SW 1271 (cell line): ENCODE measurements at places on chromosomes 1 and 21.

GRCh38 chr21:27464648-27465047, 497.8 kb upstream of the ADAMTS5 start:
- DNase-seq: no peak

- DNase-seq: no peak
These were observed 75.2 kb upstream of the TARDBP start for GRCh38 chr1:10936998-10937901.

- DNase-seq: no peak
These were observed 16.7 kb upstream of the TTLL10 start for GRCh38 chr1:1157033-1157365.

DNA sequence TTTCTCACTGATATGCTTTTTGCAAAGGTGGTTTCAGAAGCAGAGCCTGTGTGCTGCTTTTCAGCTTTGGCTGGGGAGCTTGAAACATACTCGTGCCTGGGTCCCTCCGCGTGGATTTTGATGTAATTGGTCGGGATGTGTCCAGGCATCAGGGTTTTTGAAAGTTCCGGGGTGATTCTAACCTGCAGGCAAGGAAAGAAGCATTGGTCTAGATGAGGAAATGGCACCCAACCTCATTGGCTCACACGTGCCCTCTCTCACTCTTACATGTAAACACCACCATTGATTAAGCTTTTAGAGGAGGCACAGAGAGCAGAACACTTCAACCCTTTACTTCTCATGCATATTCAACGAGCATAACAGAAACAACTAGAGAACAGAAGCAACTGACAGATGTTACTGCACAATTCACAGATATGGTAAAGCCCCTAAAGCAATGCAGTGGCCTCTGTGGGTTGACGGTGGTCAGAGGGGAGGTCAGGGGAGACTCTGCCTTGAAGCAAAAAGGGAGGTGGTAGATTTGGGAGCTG, 112.1 kb downstream of the TLR5 start:
- DNase-seq: no peak

DNA sequence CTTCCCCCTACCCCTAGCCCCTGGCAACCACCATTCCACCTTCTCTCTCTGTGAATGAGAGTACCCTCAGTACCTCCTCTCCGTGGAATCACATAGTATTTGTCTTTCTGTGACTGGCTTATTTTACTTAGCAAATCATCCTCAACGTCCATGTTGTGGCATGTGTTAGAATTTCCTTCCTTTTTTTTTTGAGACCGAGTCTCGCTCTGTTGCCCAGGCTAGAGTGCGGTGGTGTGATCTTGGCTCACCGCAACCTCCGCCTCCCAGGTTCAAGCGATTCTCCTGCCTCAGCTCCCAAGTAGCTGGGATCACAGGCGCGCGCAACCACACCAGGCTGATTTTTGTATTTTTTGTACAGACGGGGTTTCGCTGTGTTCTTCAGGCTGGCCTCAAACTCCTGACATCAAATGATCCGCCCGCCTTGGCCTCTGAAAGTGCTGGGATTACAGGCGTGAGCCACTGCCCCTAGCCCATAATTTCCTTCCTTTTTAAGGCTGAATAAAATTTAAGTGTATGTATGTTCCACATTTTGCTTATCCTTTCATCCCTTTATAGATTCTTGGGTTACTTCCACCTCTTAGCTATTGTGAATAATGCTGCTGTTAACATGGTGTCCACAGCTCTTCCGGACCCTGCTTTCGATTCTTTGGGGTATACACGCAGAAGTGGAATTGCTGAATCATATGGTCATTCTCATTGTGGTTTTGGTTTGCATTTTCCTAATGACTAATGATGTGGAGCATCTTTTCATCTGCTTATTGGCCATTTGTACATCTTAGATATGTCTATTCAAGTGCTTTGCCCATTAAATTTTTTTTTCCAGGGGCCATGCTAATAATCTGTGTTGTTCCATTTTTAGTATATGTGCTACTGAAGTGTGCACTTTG, 32.3 kb downstream of the ERRFI1 start:
- DNase-seq: no peak

DNA sequence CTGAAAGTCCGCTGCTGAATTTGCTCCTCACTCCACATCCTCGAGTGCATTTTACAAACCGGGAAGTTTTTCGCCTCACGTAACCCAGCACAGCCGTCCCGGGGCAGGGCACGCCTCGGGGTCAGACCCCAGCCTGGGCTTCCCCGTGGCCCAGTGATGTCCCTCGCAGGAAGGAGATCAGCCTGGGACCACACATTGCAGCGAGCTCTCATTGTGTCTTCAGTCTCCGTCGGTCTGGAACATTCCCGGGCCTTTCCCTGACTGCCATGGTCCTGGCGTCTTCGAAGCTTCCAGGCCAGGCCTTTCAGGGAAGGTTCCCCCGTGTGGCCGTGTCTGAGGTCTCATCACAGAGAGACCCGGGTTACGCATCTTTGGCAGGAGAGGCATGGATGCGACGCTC, 43.5 kb downstream of the MORN1 start:
- no peak for DNase-seq

GRCh38 chr1:117886101-117886795, 43.2 kb downstream of the GDAP2 start:
- DNase-seq: no peak

DNA sequence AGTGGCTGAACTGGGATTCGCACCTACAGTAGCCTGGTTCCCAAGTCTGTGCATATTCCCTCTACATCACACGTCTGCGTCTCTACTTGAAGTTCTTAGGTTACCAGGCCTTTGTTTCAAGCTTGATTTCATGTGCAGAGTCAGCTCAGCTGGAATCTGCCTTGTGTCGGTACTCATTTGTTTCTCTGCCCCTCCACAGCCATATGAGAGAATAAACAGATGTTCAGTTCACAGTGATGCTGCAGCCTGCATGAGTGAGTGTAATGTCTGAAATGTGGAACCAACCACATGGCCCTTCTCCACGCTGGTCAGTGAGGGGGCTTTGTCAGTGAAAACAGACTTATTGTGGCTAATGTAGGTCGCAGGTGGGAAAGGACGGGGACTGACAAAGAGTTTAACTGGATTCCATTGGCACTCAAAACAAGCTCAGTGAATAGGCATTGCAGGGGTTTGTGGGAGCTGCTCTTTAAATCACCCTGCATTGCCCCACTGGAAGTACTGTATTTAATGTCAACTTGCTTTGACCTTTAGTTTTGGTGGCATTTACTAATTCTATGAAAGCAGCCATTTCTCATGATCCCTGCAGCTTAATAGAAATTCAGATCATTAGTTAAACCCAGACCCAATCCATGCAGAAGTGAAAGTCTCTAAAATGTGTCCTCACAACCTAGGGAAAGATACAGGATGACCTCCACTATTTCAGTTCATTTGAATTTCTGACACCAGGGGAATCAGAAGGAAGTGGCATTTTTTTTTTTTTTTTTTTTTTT, 136.4 kb upstream of the FAM78B start:
- DNase-seq: no peak

GRCh38 chr1:62282909-62283755, 36.1 kb downstream of the KANK4 start:
- no peak for DNase-seq

- no peak for DNase-seq
These were observed 156.2 kb downstream of the TGFBR3 start for GRCh38 chr1:91729621-91730358.

- DNase-seq: no peak
These were observed 6.8 kb downstream of the TRNP1 start for GRCh38 chr1:27000090-27000816.

GRCh38 chr1:80818211-80818610, 982.5 kb upstream of the ADGRL2 start:
- no peak for DNase-seq

DNA sequence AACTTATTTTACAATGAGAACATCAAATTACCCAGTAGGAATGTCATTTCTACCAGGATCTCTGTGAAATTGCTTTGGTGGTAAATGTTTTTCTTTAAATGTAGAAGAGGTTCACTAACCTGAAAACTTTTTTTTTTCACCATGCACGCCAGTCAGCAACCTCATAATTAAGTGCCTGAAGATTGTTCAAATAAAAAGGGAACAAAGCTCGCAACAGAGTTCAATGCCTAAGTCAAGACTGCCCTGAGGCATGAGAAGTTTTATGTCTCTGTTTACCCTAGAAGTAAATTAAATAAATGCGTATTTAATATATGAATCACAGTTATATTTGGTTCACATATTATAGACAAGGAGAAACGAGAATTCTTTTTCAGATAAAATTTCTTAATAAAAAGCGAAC, 13.8 kb upstream of the SYDE2 start:
- DNase-seq: no peak

GRCh38 chr1:118201524-118201923, 16.5 kb upstream of the SPAG17 start:
- no peak for DNase-seq
